Stimulated activated CD4-positive, alpha-beta T cell treated with anti-CD3 and anti-CD28 coated beads, Interleukin-1b, Interleukin-23, amount 100 ng/mL, for 1 hour (primary cell): ENCODE measurements at places on chromosomes 6 and 20.

- DNase-seq, result no peak
These were observed 48.9 kb downstream of the KLHL31 start for GRCh38 chr6:53616450-53617357.

GRCh38 chr20:5072756-5073659 is 46.8 kb downstream of the PCNA start:
- DNase-seq, result no peak

DNA sequence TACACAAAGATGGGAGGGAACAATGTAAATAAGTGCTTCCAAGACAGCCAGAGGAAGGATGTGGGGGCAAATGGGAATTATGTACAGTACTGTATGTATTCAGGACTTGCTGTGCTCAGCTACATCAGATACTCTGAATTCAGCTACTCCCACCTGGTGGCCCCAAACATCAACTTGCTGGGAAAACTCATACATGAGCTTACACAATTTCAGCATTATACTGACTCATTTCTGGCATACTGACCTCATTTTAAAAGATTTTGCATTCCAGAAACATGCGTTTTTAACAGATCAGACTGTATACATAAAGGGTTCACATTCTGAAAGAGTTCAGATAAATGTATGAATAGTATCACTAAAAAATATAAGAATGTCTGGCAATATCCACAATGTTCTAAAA is 59.7 kb downstream of the GPX5 start:
- no peak for DNase-seq

GRCh38 chr20:21016751-21017150 is 89.4 kb downstream of the LINC00237 start:
- DNase-seq, result no peak

DNA sequence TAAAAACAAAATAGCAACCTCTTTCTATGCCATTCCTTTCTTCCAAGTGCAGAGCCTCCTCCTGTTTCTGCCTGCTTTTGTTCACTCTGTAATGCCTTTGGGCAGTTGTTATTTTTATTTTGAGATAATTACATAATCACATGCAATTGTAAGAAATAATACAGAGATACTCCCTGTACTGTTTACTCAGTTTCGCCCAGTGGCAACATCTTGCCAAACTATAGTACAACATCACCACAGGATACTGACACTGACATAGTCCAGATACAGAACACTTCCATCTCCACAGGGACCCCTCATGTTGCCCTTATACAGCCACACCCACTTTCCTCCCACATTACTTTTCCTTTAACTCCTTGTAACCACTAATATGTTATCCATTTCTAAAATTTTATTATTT is 59.7 kb downstream of the BANF2 start:
- DNase-seq, result no peak

DNA sequence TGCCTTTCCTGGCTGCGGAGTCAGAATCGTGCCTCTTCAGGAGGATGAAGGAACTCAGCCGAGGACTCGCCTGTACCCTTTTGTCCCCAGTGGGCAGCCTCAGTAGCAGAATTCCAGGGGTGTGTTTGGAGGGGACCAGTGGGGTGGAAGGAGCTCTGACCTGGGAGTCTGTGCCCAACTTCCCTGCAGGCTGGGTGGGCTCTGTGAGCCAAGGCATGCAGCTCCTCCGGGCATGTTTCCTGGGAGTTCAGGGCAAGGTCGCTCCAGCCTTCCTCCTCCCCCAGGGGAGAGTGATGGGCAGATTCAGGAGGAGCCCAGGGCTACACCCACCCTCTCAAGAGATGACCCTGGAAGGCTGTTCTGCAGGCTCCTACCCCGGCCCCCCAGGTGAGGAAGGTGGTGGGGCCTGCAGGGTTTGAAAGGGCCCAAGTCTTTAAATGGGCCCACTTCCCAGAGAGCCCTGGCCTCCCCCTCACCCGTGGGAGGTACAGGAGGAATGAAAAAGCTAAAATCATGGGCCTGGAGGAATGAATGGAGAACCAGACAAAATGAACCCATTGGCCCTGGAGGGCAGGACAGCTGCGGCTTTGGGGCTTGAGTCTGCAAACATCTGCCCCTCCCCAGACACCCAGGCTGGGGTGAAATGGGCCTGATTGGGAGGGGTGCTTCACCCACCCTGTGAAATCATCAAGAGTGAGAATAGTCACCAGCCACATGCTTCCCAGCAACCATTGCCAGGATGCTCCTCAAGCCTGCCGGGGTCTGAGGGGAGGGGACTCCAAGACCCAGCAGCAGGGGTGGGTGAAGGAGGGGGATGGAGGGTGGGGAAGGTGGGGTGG is 77.6 kb upstream of the PMEPA1 start:
- no peak for DNase-seq

DNA sequence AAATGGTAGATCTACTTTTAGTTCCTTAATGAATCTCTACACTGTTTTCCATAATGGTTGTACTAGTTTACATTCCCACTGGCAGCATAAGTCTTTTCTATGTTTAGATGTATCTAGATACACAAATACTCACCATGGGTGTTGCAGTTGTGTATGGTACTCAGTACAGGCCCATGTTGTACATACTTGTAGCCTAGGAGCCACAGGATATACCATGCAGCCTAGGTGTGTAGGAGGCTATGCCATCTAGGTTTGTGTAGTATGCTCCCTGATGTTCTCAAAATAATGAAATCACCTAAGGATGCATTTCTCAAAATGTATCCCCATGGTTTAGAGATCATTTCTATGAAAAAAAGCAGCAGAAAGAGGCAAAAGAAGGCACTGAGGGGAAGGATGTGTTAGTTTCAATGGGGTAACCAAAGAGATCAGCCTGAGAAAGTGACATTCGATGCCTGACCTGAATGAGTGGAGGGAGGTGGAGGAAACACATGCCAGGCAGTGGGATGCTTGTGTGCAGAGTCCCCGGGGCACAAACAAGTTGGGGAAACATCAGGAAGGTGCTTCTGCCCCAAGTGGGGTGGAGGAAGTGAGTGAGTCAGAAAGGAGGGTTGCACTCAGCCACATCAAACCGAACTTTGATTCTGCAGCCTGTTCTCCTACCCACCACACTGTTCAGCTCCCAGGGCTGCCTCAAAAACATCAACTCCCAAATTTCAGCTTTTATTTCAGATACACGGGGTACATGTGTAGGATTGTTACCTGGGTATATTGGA is 191.2 kb downstream of the ZNF217 start:
- DNase-seq, result no peak

DNA sequence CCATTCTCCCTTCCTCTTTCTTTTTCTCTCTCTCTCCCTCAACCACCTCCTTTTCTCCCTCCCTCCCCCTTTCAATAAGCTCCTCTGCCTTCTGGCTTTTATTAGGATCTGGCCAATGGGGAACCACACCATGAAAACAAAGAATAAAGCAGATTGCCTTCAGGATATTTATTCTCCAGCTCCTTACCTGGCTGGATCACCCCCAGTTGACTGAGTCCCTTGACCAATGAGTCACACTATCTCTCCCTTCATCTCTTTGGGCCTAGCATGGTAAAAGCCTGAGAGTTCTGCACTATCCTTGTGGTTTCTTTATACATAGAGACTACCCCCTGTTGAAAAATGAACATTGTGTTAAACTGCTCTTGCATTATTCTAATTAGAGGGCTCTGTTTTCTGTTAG is 476.8 kb downstream of the EPHA7 start:
- no peak for DNase-seq

GRCh38 chr6:34196116-34196832 is 40.4 kb upstream of the HMGA1 start:
- peak; percentile 83 for DNase-seq

GRCh38 chr6:68559716-68560115 is 75.4 kb upstream of the ADGRB3 start:
- no peak for DNase-seq

GRCh38 chr6:101114703-101115102 is 233.6 kb upstream of the ASCC3 start:
- no peak for DNase-seq

DNA sequence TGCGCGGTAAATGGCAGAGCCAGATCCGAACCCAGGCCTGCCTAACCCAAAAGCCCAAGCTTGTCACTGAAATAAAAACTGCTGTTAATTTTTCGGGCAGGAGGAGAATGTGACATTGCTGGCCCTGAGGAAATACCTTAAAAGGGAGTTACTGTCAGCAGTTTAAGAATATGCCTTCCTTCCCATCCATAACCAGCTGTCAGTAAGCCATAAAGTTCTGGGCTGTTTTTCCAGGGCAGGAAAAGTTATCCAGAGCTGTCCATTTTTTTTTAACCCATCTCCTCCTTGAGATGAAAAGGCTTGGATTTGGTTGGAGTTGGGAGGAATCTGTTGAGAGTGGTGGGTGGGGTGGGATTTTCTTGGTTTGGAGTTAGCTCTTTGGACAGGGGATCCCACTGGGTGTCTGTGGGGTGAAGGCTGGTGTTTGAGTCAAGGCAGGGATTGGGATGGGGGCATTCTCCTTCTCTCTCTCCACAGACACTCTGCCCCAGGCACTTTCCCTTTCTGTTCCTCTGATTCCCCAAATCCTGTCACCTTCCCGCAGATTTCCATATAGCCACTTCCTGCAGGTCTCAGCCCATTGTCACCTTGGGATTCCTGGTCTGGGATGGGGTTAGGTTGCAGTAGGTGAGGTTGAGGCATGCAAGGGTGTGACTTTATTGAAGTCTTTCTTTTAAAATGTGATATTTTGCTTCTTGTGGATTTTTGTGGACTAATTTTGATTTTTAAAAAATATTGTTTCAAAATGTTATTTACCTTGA is 4.3 kb upstream of the KCNG1 start:
- DNase-seq, result no peak

DNA sequence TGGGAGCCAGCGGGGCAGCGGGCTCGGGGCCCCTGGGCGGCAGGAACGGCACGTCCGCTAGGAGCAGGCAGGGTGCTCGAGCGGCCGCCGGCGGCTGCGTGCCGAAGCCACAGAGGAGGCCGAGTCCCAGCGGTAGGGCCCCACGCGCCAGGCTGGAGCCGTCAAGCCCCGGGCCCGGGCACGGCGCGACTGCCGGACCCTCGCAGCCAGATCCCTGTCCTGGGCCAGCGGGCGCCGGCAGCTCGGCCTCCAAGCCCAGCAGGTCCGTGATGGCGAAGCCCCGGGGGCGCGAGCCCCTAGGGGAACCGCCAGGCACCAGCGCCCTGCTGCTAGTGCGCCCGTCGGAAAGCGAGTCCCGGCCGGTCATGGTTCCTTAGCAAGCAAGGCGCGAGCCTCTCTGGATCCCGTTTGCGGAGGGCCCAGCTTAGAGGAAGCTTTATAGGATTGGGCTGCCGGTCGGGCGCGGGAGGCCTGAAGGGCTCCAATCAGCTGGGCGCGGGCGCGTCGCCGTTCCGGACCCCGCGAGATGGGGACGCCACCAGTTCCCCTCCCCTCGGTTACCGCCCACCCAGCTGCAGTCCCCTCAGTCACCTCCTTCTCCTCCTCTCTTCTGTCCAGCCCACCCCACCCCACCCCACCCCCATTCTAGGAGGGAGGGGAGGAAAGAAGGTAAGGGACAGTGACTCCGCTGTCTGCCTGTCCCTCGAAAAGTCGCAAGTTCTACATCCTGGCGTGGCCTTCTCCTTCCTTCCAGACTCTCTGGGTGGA is at the start of gene VSX1:
Gene VSX1, minus strand, starts transcription at position 412 of the 768 bp plus-strand sequence. Its CDS starts 45 bp downstream, at position 367.
- DNase-seq, result no peak

- no peak for DNase-seq
These were observed 19.5 kb downstream of the DIDO1 start for GRCh38 chr20:62906647-62907375.

- DNase-seq, result no peak
These were observed 54.0 kb downstream of the PIGU start for GRCh38 chr20:34622821-34623451.

- DNase-seq, result no peak
These were observed 33.0 kb downstream of the RPP40 start for GRCh38 chr6:4970739-4971395.

DNA sequence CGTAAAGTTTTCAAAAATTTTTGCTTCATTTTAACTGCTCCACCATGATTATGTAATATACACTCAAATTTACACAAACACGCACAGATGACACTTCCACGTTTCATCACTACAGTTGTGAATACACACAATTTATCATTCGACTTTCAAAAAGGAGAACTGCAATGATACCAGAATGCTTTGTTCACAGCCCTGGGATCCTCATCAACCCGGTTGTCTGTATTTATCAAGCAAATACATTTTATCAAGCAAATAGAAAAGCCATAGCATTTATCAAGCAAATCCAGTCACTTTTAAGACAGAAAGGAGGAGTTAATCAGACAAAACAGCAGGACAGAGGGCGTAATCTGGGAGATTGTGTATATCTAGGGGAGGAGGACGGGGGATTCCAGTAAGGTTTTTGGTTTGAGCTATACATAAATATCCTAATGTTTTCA is 20.3 kb upstream of the ABT1 start:
- DNase-seq, result no peak

GRCh38 chr6:125818772-125819260 is 28.1 kb downstream of the NCOA7 start:
- no peak for DNase-seq

DNA sequence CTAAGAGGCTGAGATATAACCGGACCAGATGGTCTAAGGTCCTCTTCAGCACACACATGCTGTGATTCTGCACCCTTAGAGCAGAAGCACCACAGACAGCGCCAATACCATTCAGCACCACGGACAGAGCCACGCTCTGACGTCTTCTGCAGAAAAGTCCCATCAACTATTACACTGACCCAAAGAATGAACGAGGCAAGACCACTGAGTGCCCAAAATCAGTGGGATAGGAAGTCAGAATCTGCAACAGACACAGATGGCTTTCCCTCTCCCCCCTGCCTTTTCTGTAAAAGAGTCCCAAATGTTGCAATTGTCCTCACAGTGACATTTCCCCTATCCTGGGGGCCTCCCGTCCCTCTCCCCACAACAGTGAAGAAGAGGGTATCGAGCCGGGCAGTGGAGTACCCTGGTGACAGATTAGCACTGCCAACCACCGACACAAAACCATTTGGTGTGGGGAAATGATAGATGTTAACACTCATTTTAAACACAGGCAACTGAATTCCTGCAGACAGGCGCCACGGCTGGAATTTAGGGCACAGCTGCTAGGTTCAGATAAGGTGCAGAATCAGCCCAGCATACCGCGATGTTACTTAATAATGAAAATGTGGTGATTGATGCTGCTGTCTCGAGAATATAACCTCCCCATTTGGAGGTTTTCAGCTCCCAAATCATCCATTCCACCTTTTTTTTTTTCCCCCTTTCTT is 66.6 kb upstream of the CTNNBL1 start:
- DNase-seq, result no peak

DNA sequence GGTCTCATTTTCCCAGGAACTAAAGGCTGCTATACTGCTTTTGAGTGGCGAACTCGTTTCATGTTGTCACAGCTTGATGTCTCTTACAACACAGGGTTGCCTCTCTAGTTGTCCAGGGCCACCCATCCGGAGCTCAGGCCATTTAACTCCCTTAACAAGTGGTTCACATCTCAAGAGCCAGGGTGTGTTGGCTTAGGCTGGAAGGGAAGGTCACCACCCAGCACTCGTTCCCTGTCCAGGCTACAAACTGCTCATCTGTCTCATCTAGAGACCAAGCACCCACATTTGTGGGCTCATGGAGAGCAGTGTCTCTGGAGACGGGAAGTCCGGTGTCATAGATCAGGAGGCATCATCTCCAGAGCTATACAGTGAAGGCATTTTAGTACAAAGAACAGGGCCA is 106.8 kb upstream of the EXOC2 start:
- DNase-seq, result no peak

- DNase-seq, result no peak
These were observed 63.9 kb upstream of the TENT5A start for GRCh38 chr6:81816380-81816779.

GRCh38 chr6:34022873-34023255 is 123.0 kb downstream of the GRM4 start:
- no peak for DNase-seq

GRCh38 chr6:125008261-125008703 is 46.0 kb downstream of the RNF217 start:
- DNase-seq, result no peak
